Stimulated activated CD4-positive, alpha-beta T cell treated with anti-CD3 and anti-CD28 coated beads, TNF-alpha, amount 100 ng/mL, for 24 hours (primary cell): ENCODE measurements at places on chromosomes 5 and 9.

DNA sequence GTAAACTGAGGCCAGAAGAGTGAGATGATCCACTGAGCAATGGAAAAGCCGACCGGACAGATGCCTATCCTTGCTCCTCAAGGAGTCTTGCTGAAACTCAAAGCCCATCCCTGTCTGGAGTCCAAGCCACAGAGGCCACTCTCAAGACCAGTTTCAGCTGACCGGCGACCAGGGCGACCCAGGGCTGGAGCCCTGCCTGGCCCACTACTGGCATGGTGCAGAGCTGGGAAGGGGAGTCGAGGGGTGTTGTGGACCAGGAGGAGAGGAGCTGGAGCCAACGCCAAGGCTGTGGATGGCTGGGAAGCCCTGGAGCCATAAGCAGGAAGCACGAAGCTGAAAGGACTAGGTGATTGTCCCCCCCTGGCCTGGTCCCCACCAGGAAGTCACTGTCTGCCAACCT is 22.1 kb downstream of the FAM163B start:
- DNase-seq: no peak

DNA sequence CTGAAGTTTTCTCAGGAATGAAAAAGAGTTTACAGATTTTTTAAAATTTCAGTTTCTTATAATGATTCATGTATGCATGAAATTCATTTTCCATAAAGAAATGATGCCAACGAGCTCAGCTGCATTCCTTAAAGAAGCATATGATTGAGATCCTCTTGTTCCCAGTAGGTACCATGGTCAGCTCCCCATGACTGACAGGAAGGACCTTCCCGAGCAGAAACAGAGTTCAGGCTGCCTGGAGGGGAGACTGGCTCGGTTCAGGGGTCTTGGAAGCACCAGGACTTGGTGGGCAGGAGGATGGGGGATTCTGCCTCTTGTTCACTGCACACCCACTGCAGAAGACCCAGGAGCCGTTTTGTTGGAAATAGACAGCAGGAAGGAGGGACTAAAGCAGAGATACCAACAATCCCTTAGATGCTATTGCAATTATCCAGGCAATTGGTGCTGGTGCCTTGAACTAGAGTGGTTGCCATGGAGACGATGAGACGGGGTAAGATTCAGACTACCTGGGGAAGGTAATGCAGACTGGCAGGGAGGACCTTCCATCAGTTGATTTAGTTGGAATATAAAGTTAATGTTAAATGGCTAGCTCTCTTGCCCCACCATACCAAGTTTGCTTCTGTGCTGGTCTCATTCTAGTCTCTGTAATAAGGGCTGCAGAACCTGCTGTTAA is 447.8 kb downstream of the MTRR start:
- DNase-seq: no peak

DNA sequence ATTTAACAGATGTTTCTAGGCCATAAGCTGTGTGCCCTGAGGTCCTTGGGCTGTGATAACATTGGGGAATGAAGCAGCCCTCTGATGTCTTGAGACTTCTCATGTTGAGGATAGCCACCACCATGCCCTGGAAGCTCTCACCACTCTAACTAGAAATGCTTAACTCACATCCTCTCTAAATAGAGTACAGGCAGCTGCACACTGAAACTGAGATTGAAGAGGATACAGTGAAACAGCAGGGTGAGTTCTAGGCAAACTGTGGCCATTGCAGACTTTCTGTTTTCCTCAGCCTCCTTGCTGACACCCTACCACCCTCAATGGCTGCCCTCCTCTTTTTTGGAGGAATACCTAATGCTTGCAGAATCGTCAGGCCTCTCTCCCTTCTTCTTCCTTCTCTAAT is 22.4 kb downstream of the UTP15 start:
- no peak for DNase-seq

- no peak for DNase-seq
Measured at GRCh38 chr5:29485333-29485732, 1708.2 kb upstream of the CDH6 start.

- no peak for DNase-seq
Measured at GRCh38 chr9:21473236-21473635, 8.9 kb downstream of the IFNE start.

DNA sequence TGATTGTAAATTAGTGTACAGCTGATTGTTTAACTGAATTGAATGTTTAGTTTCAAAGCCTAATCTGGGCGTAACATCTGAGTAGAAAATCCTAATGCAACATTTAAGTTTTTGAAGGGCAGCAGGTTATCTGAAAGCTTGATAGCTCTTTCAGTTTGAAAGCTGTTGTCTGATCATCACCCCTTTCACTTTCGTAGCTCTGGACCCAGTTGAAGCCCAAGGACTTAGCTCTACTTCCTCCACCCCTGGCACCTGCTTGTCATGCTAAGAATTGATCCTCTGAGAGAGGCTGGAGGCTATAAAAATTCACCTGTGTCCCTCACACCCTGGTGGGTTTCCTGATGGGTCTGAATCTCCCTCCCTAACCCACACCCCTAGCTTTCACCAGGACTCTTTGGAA is 86.0 kb downstream of the ZFAND5 start:
- DNase-seq: no peak

- DNase-seq: no peak
Measured at GRCh38 chr5:150710165-150710564, 9.3 kb upstream of the RBM22 start.

- DNase-seq: no peak
Measured at GRCh38 chr9:108551030-108551841, 304.6 kb downstream of the ACTL7B start.

GRCh38 chr5:147635882-147636728 is 126.2 kb upstream of the DPYSL3 start:
- DNase-seq: no peak

GRCh38 chr9:91515074-91515687 is 91.5 kb upstream of the NFIL3 start:
- no peak for DNase-seq

DNA sequence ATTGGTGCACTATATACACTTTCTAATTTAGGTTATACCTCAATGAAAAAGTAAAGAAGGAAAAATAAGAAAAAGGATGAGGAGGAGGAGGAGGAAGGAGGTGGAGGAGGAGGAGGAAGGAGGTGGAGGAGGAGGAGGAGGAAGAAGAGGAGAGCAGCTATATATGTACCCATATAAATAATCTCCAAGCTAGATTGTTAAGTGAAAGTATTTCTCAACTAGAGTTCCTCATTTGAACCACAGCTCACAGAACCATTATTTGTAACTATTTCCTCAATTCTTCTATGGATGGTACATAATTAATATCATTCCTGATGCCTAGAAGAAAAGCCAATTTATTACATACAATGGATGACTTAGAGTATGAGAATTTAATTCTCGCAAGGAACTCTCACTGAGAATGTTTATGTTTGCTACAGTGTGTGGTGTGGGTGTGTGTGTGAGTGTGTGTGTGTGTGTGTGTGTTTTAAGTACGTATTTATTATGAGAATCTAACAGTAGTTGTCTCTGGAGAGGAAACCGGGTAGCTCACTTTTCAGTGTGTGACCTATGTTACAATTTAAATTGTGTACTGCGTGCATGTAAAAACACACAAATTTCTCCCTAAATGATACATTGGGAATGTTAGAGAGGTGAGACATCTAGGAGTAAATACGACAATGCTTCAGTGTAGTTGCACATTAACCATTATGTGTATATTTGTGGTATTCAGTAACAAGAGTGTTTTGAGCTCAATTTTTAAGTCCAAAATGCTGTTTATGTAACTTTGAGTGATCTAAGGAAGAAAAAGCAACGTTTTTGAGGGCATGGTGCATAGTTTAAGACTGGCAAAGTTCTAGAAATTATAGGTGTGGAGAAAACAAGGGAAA is 20.2 kb upstream of the NREP start:
- no peak for DNase-seq

- DNase-seq: no peak
Measured at GRCh38 chr5:14286574-14287421, 143.7 kb downstream of the TRIO start.
